ENCODE measurements at places on chromosomes 2 and 18. TPM values are rescaled to one million over a fixed set of nuclear protein-coding genes. Genes with fewer than 3 reads are reported as not detected.

TOGARAM2 gene
- 0.59 TPM for total RNA-seq

APOB gene
- 3.3 TPM for total RNA-seq

BABAM2 gene
- total RNA-seq, result 32.2 TPM

OSR1 gene
- total RNA-seq, result 1.7 TPM

DNER gene
- 1.7 TPM for total RNA-seq

STPG4 gene
- 0.21 TPM for total RNA-seq

IL1RL2 gene
- 2.8 TPM for total RNA-seq

KLHL30 gene
- total RNA-seq, result 0.13 TPM

UGT1A7 gene
- 3.1 TPM for total RNA-seq

TTC32 gene
- total RNA-seq, result 9.3 TPM

FOXD4L1 gene
- total RNA-seq, result not detected

ZSWIM2 gene
- total RNA-seq, result not detected

VSNL1 gene
- total RNA-seq, result 7.4 TPM

GRCh38 chr2:69188182-69188900, 175.4 kb downstream of the ANTXR1 start:
- DNase-seq, result no peak

GRCh38 chr2:168432565-168433186, 23.4 kb upstream of the CERS6 start:
- DNase-seq, result no peak

DNA sequence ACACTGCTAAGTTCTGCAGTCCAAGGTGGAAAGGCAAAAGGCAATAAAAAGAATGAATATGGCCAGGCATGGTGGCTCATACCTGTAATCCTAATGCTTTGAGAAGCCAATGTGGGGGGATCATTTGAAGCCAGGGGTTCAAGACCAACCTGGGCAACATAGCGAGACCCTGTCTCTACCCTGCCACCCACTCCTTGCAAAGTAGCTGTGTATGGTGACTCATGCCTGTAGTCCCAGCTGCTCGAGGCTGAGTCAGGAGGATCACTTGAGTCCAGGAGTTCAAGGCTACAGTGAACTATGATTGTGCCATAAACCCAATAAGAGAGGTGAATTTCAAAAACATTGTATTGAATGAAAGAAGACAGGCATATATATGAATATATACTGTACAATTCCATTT, 2.4 kb downstream of the MYL12B start:
- DNase-seq, result no peak

GRCh38 chr2:10217489-10218435, 84.9 kb upstream of the HPCAL1 start:
- DNase-seq, result no peak

DNA sequence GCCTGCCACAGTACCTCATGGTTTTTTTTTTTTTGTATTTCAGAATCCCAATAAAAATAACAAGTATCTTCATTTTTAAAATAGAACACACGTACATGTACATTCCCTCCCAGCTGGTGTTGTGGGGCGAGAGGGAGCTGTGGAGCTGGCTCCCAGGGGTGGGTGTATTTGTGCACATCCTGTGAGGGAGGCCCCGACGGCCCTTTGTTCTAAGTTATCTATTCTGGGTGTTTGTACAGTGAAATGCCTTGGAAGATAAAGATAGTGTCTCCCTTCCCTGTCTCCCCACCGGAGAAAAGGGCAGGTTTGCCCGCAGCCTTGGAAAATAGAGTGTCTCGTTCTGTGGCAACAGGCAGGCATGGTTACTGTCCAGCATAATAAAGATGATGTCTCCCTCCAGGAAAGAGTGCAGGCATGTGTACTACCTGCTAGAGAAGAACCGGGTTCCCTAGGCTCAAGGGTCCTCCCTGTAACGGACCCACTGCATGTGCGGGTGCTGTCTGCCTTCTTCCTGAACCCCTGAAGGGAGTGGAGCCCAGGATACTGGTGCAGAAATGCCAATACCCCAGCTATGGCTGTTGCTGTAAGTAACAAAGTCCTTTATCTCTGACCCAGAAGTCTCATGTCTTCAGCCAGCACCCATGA, 12.1 kb upstream of the ALLC start:
- no peak for DNase-seq

DNA sequence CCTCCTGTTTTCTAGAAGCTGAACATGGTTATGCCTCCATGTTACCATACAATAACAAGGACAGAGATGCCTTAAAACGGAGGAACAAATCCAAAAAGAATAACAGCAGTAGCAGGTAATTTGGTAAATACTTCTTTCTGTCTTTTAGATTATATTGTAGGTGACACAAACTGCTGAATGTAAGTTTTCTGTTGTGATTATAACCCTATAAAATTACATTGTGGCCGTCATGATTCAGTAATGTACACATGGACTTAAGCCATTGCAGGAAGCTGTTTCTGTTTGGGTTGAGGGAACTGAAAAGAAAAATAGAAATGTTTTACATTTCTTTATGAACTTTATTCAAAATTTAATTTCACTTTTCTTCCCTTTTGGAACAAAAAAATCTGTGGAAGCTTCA, 1.2 kb downstream of the MXD1 start:
- DNase-seq, result no peak

DNA sequence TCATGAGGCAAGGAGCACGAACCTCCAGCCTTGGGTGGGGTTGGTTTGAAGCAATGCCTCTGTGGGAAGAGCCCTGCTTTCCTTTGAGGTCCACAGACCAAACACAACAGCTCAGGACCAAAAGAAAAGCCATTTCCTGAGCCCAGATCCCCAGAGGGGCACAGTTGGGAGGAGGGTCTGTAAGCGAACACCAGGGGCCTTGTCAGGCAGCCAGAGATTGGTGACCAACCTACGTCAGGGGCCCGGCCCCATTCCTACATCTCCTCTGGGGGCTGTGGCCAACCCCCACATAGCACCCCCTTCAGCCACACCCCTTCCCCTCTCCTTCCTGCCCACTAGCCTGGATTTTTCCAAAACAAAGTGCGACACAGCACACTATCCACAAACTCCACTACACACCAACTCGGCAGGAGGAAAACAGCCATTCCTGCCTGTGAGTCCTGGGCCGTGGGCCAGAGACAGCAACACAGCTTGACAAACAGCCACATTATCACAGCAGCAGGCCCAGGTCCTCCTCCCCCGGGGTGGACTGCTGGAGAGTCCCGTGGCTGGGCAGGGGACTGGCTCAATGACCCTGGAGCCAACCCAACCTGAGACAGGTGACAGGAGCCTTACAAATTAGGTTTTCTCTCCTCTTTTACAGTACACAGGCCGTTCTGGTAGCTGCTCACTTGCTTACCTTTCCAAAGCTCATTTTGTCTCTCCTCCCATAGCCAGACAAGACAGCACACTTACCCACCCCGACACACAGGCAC, 98.8 kb downstream of the TNS1 start:
- peak; percentile 42 for DNase-seq

GRCh38 chr2:18180031-18180610, 301.7 kb downstream of the KCNS3 start:
- no peak for DNase-seq

DNA sequence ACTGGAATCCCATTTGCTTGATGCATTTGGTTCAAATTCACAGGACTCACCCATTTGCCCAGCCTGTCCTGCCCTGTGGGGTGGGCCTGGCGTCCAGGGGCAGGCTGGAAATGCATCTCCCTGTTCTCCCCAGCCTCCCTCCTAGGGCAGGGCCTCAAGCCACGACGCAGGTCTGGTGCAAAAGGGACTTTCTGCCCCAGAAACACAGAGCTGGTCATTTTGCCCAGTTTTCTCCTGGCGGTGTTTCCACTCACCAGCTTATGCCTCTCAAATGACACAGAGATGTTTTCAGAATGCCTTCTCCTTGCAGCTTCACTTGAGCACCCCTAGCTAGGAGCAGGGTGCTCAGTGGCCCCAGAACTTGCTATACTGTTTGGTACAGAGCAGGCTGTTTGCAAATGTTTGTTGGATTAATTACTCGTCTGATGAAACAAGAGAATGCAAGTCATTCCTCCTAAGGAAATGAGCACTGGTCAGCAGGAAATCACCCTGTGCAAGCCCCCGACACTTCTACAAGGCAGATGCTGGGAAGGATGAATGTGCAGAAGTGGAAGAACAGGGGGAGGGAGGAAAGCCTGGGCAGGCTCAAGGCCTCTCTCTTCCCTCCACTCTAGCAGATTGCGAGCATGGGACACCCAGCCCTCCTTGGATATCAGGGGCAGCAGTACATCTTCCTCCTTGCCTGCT, 164.3 kb upstream of the APCDD1 start:
- no peak for DNase-seq

DNA sequence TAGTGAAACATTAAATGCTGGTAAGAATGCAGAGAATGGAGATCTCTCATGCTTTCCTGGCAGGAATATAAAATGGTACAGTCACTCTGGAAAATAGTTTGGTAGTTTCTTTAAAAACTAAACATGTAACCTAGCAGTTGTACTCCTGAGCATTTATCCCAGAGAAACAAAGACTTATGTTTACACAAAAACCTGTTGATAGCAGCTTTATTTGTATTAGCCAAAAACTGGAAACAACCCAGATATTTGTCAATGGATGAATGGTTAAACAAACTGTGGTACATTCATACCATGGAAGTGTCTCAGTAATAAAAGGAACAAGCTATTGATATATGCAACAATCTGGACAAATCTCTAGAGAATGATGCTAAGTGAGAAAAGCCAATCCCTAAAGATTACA, 81.7 kb upstream of the CTAGE1 start:
- no peak for DNase-seq

DNA sequence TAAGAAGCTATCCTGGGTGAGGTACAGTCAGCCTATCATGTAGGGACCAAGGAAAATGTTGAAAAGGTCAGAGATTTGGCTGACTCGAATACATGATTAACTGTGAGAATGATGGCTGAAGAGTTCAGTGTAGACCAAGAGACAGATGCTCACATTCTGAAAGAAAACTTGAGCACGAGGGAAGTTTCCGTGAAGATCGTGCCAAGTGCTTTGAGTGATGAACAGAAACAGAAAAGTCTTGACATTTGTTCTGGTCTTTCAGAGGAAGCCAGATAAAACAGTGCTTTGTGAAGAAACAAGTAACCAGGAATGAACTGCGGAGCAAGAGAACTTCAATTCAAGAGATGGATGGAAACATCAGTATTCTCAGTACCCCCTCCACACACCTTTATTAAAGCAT, 500.3 kb upstream of the SMIM21 start:
- no peak for DNase-seq

DNA sequence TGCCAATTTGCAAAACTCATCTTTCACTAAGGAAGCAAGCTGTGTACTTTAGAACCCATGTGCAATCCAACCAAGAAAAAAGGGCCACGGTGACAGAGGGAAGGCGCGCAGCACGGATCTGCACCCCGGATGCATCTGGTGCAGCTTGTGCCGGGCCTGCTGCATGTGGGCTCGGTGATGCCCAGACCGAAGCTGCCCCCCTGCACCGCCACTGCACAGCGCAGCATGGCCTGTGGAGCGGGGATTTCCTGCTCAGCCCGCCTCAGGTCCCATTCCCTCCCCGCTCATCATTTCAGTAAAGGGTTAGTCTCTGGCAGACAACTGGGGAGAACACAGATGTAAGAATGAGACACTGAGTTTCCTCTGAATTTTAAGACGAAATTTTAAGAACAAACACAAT, 43.0 kb downstream of the MC2R start:
- no peak for DNase-seq
